ENCODE measurements at places on chromosomes 3 and 15. TPM values are rescaled to one million over a fixed set of nuclear protein-coding genes. Genes with fewer than 3 reads are reported as not detected.

MST1 gene
- polyA plus RNA-seq = 177 TPM

UROC1 gene
- 0.08 TPM for polyA plus RNA-seq

DNA sequence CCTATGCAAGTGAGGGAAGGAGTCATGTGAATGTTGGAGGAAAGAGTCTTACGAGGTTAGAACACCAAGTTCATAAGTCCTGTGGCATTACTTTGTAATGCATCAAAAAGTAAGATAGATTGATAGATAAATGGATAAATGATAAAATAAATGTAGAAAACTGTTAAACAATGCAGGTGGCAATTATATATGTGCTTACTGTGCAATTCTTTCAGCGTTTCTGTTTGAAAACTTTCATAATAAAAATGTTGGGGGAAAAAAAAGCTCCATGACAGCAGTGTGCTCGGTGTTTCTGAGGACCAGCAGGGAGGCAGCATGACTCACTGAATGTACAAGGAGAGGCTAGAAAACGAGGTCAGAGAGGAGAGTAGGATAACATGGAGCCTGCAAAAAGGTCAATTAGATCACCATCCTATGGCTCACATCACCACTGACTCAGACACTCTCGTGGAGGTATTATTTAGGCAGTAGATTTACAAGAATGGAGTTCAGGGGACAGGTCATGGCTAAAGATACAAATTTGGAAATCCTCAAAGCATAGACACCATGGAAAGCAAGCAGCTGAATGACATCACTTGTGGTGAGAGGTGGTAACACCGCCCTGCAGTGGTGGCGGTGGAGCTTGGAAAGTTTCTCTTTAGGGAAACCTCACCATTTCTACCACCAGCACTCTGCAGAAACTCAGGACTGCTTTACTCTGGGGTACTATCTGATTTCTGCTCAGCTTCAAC is 219.8 kb downstream of the CTNNB1 start:
- no peak for DNase-seq

DNA sequence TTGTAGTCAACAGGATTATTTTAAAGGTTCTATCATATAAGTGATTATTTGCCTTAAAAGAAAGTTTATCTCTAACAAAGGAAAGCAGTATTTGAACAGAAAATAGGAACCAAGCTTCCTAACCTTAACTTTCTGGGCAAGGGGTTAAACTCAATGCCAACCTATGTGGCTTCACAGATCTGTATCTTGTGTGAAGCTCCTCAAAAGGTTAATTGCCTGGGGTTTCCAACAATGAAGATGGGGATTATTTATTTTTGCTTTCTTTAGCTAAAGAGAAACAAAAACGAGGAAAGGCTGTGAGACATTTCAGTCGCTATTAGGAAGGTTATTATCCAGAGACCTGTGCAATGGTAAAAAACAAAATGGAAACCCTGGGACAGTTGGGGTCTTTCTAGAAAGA is 1.1 kb upstream of the WDR82 start:
- DNase-seq = no peak

GRCh38 chr3:31250116-31250777 is 282.5 kb upstream of the STT3B start:
- no peak for DNase-seq

All from right renal pelvis (tissue), 4 donors.